ENCODE measurements at places on chromosomes 6 and 20.

DNA sequence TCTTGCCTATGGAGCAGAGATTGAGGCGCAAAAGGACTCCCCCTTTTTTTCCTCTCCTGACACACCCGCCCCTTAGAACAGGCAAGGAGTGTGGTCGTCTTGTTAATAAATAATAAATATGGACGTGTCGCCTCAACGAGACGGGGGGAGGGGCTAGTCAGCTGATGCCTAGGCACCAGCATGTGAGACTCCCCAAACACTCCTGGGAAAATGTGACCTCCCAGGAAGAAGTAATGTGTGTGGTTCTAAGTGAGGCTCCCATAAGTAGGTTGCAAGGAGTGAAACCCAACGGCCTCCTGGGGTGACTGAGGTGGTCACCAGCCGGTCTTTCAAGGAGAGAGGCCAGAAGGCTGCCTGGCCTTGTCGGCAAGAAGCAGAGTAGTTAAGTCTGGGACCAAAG lies 1.1 kb upstream of the FAXC start:
- no peak for DNase-seq

DNA sequence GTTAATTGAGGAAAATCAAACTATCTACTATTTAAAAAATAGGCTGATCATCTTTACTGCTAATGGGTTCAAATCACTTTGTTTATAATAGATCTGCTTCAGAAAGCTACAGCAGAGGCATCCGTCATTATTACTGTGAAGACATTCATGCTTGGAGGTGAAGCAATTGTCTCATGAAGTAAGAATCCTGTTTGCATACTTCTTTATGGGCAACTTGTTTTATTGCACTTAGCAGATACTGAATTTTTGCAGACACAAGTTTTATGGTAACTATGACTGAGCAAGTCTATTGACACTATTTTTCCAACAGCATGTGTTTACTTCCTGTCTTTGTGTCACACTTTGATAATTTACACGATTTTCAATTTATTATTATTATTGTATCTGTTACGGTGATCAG lies 573.9 kb downstream of the RFPL4B start:
- DNase-seq: no peak

DNA sequence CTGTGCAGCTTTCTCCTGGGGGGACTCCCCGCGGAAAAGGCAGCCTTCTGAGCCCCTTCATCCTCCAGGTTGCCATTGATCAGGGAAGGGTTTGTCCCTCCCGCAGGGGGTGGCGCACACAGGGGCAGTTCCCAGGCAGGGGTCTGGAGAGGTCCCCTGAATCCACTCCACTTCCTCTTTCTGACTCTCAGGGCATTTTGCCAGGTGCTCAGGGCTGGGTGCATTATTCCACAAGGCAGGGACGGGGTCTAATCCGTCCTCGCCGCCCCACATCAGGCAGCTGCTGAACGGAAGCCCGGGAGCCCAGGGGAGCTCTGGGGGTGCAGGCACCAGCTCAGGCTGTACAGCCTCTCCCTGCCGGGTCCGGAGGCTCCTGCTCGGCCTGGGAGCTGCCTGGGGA lies 180.9 kb downstream of the TTLL2 start:
- DNase-seq: no peak

- no peak for DNase-seq
These were observed 165.8 kb upstream of the CITED2 start for GRCh38 chr6:139540276-139540675.

GRCh38 chr20:25571240-25571639 lies 14.1 kb downstream of the NINL start:
- no peak for DNase-seq

DNA sequence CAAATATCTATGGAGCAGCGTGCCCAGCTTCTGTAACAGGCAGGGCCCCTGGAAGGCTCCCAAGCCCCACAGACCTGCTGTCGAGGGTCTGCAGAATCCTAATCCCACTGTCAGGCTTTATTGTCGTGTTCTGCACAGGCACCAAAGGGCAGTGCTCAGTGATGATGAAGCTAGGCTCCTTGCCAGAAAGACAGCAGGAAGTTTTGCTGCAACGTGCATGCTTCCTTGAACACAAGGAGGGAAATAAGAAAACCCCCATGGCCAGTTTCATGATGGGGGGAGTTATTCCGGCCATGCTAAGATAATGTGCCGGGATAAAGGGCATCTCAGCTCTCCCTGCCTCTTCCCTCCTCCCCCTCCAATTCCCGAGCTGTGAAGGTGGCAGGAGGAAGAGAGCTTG lies 109.4 kb upstream of the KCNG1 start:
- no peak for DNase-seq

DNA sequence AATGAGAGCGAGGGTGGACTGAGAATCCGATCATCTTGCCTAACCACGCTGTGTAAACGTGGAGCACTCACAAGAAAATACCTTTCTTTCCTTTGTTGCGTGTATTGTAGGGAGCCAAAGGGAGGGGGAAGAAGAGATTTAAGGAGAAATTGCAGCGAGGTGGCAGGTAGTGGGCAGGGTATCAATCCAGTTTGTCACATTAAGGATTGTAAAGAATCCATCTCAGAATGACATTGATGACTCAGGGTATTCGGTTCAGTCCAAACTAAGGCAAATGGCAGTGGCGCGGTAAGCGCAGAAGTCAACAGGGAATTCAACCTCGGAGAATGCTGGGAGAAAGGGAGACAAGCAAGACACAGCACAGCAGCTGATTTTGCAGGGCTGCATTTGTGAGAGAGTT lies 146.2 kb downstream of the ID4 start:
- DNase-seq: no peak

GRCh38 chr6:81331526-81331925 lies 421.0 kb downstream of the TENT5A start:
- no peak for DNase-seq

DNA sequence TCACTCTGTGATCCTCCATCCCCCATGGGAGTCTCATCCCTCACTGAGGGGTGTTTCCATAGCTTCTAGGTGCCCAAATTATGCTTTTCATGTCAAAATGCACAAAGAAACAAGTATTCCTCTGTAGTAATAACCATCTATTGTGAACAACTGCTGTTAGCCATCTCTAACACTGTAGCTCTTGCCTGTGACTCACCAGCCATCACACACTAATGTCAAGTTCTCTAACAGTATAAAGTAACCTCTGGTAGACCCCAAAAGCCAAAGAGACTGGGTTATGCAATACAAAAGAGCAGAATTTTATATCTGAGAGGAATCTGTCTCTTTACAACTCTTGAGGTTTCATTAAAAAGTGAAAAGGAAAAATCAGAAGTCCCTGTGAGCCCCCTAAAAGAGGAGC lies 25.4 kb upstream of the IYD start:
- no peak for DNase-seq

DNA sequence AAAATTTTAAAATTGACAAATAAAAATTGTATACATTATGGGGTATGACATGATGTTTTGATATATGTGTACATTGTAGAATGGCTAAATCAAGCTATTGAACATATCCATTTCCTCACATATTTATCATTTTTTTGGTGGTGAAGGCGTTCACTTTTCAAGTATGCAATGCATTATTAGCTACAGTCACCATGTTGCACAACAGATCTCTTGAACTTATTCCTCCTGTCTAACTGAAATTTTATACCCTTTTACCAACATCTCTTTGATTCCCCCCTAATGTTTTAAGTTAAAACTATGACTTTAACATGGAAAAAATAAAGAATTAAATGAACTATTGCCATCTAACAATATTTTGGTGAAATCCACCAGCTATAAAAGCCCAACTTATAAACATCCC lies 65.2 kb upstream of the UST start:
- DNase-seq: no peak

GRCh38 chr6:16898640-16899396 lies 137.6 kb upstream of the ATXN1 start:
- DNase-seq: no peak

GRCh38 chr6:124741341-124741740 lies 220.9 kb upstream of the RNF217 start:
- DNase-seq: no peak

DNA sequence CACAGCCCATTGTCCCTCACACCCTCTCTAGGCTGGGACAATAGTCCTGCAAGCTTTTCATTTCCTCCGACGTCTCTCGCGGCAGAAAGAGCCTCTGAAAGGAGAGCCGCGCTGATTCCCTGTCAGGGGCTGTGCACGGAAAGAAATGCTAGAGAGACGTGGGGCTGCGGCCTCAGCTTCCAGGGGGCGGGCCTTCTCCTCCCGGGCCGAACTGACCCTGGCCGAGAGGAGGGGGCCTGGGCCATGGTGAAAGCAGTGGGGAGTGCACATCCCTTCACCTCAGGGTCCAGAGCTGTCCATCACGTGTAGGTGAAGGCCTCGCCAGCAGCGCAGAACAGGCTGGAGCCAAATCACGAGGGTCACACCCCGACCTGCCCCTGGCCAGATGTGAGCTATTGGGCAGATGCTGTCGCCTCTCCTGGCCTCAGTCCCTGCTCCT lies 220.4 kb downstream of the TAF4 start:
- no peak for DNase-seq

GRCh38 chr6:139161169-139161568 lies 26.3 kb downstream of the HECA start:
- DNase-seq: no peak

- DNase-seq: no peak
These were observed 1.5 kb upstream of the PPDPF start for GRCh38 chr20:63518946-63519667.

- peak; percentile 32 for DNase-seq
These were observed 49.6 kb upstream of the ZNF217 start for GRCh38 chr20:53643031-53643832.

DNA sequence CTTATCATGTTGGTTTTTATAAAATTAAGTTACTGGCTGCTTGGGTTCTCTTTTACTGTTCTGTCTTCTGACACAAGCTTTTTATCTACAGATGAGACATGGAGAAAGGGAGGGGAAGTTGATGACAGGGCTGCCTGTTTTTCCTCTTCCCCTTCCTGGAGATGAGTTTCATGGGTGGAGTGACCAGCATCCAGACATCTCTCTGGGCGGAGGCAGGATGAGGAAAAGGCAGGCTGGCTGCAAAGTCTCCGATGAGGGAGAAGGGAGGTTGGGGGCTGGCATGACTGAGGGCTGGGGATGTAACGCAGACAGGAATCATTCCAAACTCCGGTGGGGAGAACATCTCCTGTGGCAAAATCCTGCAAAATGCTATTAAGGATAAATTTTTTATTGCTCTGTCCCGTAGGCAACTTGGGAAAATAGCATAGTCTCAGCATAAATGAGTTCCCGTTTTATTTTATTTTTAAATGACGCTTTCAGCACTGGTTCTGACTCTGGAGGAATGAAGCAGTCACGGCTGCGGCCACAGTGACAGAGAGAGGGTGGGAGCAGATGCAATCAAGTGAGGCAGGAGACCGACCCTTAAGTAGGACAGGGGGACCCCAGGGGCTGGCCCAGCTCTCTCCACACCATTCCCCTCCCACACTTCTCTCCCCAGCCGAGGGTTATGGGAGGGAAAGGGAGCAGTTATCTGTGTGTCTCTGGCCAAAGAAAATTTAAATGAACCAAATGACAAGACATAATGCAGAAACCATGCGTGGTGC lies 108.8 kb upstream of the PMEPA1 start:
- no peak for DNase-seq

DNA sequence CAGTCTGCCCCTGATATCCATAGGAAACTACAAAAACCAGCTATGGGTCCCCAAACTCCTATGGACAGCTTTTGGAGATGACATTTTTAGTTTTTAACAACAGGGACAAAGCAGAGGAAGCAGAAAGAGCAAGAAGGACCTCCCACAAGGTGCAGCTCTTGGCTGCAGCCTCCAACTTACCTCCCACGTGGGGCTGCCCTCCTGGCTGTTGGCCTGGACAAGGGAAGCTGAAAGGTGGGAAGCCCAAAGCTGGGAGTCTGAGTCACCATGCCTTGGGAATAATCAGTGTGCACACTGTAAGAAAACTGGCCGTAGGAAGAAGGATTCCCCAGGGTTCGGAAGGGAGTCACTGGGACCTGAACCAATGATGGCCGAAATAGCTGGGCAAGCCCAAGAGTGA lies 51.8 kb upstream of the PAX1 start:
- no peak for DNase-seq

DNA sequence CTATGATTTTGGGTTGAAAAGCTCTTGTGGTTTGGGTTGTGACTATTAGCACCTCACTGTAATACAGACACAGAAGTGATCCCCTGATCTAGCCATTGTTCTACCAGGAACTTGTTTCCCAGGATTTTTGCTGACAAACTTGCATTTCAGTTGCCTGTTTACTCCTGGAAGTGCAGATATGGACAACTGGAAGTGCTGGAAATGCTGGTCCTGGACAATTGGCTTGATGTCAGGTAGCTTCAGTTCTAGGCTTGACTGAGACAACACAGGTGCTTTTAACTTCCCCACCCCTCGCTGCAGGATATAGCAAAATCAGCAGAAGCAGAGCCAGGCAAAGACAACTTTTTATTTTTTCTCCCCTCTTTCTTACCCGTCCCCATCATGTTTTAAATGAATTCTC lies 27.1 kb upstream of the FBXO30 start:
- no peak for DNase-seq

DNA sequence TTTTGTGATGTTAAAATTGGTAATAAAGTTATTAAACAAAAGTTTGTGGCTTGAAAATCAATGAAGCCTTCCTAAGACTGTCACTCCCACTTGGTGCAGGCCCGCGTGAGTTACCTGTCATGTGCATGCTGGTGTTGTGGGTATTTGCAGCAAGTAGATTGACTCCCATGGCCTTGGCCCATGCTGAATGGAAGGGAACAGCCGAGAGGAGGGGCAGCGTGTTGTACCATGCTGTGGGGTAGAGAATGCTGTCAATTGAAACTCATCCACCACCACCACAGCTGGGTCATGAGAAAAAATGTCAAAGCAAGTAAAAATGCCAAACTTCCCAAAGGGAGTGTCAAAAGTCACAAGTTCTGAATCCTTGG lies 12.7 kb upstream of the VNN1 start:
- no peak for DNase-seq

- DNase-seq: no peak
These were observed 33.3 kb downstream of the ZNF341 start for GRCh38 chr20:33765099-33765498.

DNA sequence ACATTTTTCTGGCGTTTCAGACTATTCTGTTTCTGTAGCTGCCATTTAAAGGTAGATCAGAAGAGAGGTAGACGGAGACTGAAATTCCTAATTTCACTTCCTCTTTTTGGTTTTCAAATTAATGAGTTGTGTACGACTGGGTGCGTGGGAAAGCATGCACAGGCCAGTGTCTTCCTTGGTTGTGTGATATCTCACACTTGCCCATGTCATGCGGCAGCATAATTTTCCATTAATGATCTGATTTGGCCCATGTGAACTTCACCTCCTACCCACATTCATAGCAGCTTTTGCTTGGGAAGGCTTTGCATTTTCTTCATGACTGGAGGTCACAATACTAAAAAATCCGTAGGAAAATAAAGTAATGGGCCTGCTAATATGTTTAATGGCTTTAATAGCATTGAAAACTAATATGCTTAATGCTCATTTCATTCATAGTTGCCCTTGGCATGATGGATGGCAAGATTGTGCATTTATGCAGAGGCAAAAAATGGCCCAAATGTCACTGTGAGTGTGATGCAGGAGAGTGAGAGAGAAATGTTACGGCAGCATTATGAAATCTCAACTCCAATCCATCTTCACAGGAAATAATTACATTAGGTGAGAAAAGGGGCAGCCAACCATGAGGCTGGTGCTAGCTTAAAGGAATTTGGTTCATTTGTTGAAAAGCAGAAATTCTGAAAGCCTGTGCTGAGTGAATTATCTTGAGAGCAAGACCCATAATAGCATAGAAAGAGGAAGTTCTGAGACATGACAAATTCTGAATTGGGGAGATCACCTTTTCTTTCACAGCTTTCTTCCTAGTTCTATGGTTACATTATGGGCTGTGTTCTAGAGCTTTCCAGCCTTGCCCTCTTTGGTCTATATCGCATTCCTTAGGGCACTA lies 69.0 kb upstream of the UST start:
- DNase-seq: no peak

- peak; percentile 60 for DNase-seq
These were observed 4.1 kb upstream of the BNIP5 start for GRCh38 chr6:36340618-36341454.
